ENCODE measurements at places on chromosomes 7 and 10. TPM values are rescaled to one million over a fixed set of nuclear protein-coding genes. Genes with fewer than 3 reads are reported as not detected.

The KNDC1 gene
- total RNA-seq, result 1.7 TPM

The SLC29A4 gene
- total RNA-seq, result 2.4 TPM

The CUEDC2 gene
- 145 TPM for total RNA-seq

The MSMB gene
- total RNA-seq, result not detected

DNA sequence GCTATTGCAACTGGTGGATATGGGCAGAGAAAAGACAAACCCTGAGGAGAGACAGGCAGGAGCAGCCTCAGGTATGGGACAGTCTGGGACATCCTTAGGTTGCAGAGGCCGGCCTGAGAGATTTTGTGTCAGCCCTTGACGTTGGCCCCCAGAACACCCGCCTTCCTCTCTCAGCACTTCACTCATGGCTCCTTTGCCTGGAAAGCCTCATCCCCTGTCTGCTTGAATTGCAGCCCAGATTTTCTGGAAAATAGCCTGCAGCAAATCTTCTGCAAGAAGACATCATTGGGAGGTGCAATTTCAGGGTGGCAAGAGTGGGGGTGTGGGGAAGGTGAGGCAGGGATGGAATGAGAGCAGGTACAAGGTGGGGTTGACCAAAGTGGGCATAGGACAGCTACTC is 2.2 kb upstream of the FRMD4A start:
- peak; percentile 52 for DNase-seq

DNA sequence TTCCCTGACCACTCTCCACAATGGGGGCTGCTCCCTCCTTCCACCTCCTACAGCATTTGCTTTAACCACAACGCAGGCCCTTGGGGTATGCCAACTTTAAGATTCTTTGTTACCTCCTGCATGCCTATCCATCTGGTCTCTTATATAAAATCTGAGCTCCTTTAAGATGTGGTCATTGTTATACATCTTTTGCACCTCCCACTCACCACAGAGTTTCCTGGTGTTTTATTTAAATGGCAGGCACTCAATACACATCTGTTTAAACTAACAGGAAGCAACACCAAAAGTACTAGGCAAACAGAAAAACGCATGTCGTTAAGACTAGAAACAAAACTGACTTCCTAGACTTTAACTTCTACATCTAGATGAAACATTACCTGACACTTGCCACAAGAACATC is 36.3 kb downstream of the SLC25A13 start:
- DNase-seq, result peak; percentile 52

GRCh38 chr7:124152859-124153692 is 120.2 kb upstream of the TMEM229A start:
- no peak for DNase-seq

DNA sequence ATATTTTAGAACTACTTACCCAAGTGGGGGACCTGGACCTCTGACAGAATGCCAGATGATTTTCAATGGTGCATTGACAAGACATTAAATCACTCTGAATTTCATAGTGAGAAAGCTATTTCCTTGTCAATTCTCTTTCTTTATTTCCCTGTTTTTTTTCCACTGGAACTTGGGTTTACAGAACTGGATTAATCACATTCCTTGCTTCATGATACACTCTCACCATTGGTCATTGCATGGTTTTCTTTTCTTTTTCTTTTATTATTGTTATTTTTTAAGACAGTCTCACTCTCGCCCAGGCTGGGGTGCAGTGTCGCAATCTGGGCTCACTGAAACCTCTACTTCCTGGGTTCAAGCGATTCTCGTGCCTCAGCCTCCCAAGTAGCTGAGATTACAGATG is 38.5 kb upstream of the LBX1 start:
- no peak for DNase-seq

GRCh38 chr10:76285012-76285411 is 853.6 kb downstream of the LRMDA start:
- no peak for DNase-seq

Measured in stomach (tissue), 19 donors.